ENCODE measurements at places on chromosomes 12 and 14. TPM values are rescaled to one million over a fixed set of nuclear protein-coding genes. Genes with fewer than 3 reads are reported as not detected.

The TIMM9 gene
- 41.5 TPM for total RNA-seq

The NAA30 gene
- 17.7 TPM for total RNA-seq

DNA sequence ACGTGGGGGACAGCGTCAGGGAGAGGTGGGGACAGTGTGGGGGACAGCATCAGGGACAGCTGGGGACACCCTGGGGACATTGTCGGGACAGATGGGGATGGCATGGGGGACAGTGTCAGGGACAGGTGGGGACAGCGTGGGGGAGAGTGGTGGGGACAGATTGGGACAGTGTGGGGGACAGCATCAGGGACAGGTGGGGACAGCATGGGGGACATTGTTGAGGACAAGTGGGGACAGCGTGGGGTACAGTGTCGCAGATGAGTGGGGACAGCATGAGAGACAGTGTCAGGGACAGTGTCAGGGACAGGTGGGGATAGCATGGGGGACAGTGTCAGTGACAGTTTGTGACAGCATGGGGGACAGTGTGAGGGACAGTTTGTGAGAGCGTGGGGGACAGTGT is 240.9 kb downstream of the TMEM121 start:
- DNase-seq = no peak

- no peak for DNase-seq
These were observed 155.4 kb upstream of the GZMB start for GRCh38 chr14:24789378-24789884.

GRCh38 chr12:26621932-26622331 is 211.1 kb downstream of the ITPR2 start:
- DNase-seq = no peak

DNA sequence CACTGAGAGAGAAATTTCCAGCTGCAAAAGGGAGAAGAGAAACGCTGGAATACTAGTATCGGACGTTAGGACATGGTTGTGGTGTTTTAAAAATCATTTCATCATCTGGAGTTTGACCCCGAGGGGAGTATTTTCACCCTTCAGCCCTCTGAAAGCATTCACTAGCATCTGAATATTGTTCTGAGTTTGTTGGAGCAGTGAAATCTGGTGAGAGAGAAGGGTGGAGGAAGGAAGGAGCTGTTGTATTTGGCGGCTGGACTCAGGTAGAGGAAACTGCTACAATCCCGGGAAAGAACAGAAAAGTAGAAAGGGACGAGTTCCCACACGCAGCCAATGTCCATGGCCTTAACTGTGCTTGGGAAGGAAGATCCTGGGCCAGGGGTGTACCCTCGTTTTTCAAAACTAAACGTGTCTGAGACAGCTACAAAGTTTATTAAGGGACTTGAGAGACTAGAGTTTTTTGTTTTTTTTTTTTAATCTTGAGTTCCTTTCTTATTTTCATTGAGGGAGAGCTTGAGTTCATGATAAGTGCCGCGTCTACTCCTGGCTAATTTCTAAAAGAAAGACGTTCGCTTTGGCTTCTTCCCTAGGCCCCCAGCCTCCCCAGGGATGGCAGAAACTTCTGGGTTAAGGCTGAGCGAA is 896 bp upstream of the CDKN1B start:
- peak; percentile 40 for DNase-seq

- no peak for DNase-seq
These were observed 124.1 kb upstream of the RBM19 start for GRCh38 chr12:114090211-114090610.

DNA sequence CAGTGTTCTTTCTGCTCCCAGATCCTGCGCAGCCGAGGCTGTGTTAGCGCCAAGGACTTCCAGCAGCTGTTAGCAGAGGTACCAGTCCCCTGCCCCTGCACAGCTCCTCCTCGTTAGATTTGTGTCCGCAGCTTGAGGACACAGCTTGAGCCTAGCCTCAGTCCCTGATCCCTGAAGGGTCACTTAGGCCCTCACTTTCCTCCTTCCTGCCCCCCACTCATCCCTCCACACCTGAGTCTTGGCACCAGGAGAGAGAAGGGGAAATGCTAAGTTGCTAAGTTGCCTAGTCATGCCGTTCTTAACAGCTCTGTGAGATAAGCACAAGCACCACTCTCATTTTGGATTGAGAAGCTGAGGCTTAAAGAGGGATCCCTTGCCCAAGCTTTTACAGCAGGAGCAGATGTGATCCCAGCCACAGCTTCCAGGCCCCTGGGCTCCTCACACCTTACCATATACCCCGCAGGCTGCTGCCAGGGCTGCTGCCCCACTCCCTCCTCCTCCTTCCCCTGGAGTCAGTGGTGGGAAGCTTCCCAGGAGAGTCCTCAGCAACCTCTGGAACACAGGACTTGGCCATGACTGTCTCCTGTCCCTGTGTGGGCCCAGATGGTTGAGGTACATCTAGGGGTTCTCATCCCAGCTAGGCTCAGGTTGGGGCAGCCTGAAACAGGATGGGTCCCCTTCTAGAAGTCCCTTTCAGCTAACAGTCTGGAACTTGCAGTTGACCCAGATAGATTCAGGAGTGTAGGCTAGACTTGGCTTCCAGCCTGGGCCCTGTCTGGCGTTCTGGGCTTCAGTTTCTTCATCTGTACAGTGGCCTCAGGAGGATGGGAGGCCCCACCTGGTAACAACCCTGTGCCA is 975 bp downstream of the OGFOD2 start:
- DNase-seq = no peak

DNA sequence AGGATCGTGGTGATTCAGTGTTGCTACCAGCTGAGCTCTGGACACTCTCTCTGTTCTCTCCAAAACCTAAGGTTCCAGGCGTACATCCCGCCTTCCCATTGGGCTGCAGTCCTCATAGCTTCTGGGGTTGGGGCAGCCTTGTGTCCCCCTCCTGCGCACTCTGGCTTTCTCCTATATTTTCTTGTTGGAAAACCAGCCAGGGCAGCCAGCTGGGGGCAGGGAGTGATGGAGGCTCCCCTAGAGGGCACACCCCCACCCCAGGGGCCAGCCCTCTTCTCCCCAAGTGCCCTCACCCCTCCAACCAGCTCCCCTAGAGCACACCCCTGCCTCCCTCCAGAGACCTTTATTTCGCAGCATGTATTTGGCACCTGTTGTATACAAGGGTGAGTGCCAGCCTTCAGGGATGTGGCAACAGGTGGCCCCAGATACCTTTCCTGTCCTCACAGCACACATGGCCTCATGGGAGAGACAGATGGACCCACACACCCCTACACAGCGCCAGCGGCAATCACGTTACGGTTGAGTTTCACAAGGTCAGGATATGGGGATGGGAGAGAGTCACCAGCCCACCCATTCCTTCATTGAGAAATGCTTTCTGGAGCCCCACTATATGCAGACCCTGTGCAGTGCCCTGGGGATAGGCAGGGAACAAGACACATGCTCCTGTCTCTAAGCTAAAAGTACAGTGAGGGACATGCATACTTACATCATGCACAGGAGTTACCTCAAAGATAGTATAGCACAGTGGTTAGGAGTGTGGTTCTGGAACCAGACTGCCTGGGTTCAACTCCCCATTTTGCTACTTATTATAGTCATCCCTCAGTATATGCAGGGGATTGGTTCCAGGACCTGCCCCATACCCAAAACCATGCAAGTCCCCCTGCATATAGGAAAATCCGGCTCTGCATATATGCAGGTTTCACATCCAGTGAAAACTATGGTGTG is 141.1 kb downstream of the PHETA1 start:
- DNase-seq = peak; percentile 23

DNA sequence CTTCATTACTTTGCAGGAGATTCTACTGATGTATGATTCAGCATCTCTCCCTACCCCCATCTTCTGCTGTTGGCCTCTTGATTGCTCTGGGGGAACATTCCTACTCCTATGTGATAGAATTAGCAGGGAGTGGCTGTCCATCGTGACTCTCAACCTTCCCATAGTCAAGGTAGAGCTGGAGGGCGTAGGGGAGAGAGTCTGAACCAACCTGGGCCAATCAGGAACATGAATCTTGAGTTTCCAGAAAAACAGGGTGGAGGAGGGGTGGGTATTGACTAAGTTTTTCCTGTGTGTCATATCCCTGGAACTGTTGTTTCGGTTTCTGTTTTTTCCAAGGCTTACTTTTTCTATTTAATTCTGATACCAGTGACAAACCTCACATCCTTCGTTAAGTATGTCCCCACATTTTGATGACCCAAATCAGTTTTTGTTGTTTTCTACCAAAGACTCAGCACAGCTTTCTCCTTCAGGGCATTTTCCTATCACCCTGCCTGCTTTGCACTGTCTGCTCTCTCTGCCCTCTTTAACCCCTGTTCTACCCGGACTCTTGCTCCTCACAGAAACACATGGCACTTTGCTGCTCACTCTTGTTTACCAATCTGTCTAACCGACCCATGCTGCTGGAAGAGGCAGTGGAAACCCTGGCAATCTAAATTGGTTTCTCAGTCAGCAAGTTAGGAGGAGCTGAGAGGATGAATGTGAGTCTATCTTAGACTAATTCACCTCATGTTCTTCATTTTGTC is 1428.3 kb downstream of the AACS start:
- no peak for DNase-seq

GRCh38 chr12:100716945-100717732 is 77.4 kb upstream of the ANO4 start:
- peak; percentile 90 for DNase-seq

- DNase-seq = no peak
These were observed 278.0 kb downstream of the CEP128 start for GRCh38 chr14:80663541-80663940.

GRCh38 chr14:89621009-89621421 is 204.0 kb upstream of the FOXN3 start:
- DNase-seq = no peak

The NKX2-1 gene
- 0.78 TPM for total RNA-seq

DNA sequence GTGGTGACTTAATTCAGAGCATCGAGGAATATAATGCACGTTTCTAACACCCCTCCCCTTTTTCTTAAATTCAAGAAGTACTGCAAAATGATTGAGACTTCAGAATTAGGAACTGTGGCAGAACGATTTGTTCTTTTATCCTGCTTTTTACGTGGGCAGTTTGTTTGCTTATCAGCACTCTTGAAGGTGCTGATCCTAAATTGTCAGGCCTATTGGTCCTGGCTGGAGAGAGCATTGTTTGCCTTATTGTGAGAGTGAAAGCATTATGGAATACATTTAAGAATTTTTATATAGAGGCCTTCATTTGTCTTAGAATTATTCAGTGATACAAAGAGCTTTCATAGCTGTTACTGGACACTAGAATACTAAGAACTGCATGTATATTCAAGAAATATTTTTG is 59.1 kb downstream of the TMTC2 start:
- no peak for DNase-seq

The CPNE6 gene
- 0.04 TPM for total RNA-seq

DNA sequence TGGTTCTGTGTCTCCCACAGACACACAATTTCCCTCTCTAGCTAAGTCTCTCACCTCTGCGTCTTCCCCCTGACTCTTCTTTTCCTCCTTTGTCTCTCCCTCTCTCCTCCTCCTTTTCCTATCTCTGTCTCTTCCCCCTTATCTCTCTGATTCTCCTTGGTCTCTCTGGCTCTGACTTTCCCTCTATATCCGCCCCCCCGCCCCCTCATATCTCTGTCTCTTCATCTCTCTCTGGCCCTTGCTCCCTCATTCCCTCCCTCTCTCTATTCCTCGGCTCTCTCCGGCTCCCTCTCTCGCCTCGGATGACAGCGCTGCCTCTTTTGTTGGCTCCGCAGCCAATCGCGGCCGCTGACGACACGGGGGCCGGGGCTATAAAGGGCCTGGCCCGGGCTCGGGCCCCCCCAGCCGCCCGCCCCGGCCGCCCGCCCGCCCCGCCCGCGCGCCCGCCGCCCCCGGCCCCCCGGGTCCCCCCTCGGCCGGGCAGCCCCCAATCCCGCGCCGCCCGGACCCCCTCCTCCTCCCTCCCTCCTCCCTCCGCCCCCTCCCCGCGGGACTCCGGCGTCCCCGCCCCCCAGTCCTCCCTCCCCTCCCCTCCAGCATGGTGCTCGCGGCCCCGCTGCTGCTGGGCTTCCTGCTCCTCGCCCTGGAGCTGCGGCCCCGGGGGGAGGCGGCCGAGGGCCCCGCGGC is at the start of gene GDF11:
TSS of gene GDF11 (plus strand) at position 404 of the 687 bp plus-strand sequence. CDS start at position 599, 195 bp downstream.
- DNase-seq = peak; percentile 96

DNA sequence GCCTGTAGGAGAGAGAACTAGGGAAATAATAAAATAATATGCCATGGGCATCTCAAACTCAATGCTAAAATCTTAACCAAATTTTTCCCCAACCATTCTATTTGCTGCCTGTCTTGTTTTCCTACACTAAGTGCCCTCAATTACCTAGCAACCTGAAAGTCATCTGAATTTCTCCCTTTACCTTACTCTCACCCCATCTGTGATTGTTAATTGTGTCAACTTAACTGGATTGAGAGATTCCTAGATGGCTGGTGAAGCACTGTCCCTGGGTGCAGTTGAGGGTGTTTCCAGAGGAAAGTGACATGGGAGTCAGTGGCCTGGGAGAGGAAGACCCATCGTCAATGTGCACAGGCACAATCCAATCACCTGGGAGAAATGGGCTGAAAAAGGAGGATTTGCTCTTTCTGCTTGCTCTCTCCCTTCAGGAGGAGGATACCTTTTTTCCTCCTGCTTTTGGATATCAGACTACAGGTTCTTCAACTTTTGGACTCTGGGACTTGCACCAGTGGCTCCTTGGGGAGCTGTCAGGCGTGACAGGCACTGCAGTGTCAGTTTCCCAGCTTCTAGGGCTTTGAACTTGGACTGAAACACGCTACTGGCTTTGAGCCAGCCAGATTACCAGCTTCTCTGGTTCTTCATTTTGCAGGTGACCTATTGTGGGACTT is 100.1 kb downstream of the PPP1R12A start:
- DNase-seq = no peak

DNA sequence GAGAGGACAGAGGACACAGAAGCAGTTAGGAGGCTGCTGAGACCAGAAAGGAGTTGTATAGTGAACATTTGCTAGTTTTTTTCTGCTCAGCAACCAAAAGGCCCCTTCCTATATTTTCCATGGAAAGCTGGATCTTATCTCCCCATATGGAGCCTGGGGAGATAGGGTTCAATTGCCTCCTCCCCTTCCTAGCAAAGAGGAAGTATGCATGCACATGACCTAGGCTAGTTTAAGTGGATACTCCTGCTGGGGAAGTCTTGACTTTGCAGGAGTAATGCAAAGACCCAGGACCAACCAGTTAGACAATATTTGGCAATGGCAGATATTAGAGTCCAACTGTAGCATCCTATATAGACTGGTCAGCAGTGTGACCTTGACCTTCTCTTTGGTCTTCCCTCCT is 15.1 kb downstream of the CHD8 start:
- no peak for DNase-seq

GRCh38 chr12:70069221-70070105 is 173.8 kb upstream of the CNOT2 start:
- DNase-seq = no peak

- DNase-seq = peak; percentile 99
These were observed 83.2 kb downstream of the BCL11B start for GRCh38 chr14:99188731-99189191.

DNA sequence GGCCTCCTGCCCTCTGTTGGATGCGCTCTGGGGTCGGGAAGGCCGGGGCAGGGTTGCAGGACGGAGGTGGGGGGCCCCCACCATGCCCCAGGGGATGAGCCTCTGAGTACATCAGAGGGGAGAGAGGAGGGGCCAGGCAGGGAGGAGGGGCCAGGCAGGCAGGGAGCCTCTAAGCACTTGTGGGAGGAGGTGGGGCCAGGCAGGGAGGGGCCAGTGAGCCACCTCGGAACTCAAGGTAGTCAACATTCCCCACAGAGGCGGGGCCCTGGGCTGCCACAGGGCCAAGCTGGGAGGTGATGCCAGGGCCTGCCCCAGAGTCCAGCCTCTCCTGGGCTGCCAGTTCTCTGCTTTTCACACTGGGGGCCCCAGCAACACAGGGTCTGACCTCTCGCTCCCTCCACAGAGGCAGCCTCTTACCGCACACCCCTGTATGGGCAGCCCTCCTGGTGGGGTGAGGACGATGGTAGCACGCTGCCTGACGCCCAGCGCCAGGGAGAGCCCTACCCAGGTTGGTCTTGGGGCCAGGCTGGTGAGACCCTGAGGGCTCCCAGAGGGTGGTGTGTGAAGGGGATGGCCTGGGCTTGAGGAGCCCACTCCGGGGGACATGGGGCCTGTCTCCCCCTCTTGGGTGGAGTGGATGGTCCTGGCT is 17.4 kb downstream of the CEP170B start:
- DNase-seq = peak; percentile 93

Data from H7 (cell line).